ENCODE measurements at places on chromosomes 11 and 22. TPM values are rescaled to one million over a fixed set of nuclear protein-coding genes. Genes with fewer than 3 reads are reported as not detected.
A peak's percentile ranks its signal among the peaks of the same experiment; 100 is the strongest.

- DNase-seq = peak; percentile 91
Observed at GRCh38 chr11:108115500-108116140, 5.7 kb upstream of the ACAT1 start.

- no peak for DNase-seq
Observed at GRCh38 chr22:34688825-34689224, 377.1 kb upstream of the ISX start.

GRCh38 chr11:10561947-10562346, 6.5 kb downstream of the LYVE1 start:
- DNase-seq = no peak

DNA sequence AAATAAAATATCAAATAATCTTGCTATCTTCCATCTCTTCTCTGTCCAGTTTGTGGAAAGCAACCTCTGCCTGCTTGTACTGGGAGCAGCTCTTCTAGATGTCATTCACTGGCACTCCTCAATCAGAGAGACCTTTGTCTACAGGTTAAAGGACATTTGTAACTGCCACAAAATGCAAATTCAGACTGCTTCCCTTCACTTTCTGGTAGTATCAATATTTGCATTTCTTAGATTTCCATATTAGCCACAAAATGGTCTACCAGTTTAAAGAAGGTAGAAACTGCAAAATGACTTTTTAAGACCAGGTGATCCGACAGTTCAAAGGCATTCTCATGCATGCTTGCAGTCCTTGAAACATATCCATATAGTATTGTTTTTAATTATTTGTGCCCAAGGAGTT, 51.7 kb upstream of the RCN1 start:
- DNase-seq = no peak

DNA sequence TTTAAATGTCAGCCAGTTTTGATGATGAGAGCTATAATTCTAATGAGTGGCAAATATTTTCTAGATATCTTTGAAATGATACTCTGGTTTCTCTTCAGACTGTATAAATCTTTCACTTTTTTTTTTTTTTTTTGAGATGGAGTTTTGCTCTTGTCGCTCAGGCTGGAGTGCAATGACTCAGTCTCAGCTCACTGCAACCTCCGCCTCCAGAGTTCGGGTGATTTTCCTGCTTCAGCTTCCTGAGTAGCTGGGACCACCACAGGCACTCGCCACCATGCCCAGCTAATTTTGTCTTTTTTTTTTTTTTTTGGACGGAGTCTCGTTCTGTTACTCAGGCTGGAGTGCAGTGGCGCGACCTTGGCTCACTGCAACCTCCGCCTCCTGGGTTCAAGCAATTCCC, 113.6 kb downstream of the TEAD1 start:
- peak; percentile 69 for DNase-seq

- DNase-seq = peak; percentile 13
Observed at GRCh38 chr11:35003186-35003585, 86.8 kb downstream of the PDHX start.

The GGTLC3 gene
- not detected for total RNA-seq

GRCh38 chr11:20963596-20963995, 294.2 kb downstream of the NELL1 start:
- DNase-seq = peak; percentile 60

The CDC42EP2 gene
- 12.3 TPM for total RNA-seq

DNA sequence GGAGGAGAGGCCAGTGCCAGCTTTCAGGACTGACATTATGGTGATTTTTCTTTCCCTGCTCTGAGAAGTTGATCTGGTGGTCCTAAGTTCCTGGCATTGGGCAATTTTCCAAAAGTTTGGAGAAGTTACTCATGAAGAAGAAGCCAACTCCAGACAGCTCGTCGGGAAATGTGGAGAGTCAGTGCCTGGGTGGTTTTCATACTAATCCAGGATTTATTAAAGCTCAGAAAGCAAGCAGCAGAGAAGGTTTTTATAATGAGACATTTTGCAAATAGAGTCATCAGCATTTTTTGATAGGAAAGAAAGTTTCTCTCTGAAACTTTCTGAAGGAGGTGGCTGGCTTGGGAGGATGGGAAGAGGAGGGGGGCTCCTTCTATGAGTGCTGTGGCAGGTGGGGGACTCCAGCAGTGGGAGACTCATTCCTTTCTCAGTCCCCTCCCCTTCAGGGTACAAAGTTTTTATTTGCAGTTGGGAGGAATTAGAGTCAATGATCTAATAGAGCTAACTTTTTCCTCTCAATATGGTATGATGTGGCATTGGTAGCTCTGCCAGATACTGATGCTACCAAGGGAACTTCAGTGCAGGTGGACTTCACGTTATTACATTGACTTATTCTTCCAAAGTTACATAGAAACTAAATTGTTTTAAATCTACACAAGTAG, 55.4 kb downstream of the LIF start:
- DNase-seq = no peak

DNA sequence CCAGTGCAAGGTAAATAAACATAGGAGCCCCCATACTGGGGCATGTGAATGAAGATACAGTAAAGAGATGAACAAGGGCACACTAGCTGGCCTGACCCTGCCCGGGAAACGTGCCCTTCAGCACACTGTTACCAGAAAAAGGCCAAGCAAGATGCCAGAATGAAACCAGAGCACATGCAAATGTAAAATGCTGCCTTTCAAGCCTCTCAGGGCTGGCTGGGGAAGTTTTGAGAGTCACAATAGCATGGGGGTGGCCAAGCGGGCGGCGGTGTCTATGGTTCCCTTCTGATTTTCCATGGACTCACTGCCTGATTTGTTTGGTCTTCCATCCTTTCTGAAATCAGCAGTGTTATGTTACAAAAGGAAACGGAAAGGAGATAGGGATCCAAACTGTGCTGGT, 18.9 kb upstream of the SUSD2 start:
- no peak for DNase-seq

The SLC6A5 gene
- total RNA-seq = not detected

The PNPLA3 gene
- total RNA-seq = 3.6 TPM

The SPON1 gene
- total RNA-seq = 3.5 TPM

The NRGN gene
- not detected for total RNA-seq

DNA sequence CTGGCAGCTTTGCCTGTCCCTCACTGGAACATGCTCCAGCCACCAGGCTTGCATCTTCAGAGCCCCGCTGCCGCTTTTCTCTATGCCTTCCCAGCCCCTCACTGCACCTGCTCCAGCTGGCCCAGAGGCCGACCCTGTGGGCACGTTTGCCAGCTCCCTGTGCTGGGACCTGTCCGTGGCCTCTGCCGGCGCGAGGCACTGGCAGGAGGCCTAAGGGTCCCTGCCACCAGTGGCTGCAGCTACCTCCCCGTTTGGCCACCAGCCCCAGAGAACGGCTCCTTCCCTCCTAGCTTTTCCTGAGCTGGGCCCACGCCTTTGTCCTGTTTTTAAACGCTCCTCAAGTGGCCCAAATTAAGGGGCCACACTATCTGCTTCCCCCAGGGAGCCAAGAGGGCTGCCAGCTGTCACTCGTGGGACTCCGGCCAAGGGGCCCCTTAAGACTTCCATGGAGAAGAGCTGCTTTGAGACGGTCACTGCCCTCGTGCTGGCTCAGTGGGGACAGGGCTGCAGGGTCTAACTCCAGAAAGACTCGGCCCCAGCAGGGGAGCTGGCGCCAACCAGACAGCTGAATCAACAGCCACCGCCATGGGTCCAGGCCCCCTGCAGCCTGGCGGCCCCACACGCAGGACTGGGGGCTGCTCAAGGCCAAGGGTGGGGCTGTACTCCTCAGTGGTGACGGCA, 24.6 kb upstream of the WNT7B start:
- no peak for DNase-seq

DNA sequence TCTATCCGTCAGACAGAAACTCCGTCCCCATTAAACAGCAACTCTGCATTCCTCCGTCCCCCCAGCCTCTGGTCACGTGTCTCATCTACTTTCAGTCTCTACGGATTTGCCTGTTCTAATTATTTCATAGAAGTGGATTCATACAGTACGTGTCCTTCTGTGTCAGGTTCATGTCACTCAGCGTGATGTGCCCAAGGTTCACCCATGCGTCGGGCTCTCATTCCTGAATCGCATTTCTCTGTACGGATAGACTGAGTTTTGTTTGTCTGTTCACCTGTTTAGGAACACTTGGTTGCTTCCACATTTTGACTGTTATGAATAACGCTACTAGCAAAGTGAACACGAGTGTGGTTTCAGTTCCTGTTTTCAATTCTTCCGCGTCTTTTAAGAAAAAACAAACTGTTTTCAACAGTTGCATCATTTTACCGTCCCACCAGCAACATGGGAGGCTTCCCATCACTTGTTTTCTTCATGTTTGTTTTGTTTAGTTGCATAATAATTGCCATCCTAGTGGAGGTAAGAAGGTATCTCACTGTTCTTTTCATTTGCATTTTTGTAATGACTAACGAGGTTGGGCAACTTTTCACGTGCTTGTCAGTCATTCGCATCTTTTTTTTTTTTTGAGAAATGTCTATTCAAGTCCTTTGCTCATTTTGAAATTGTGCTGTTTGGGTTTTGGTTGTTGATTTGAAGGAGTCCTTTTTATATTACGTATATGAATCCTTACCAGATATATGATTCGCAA, 8.9 kb upstream of the NLRP6 start:
- no peak for DNase-seq

The CLCF1 gene
- total RNA-seq = 2.3 TPM

DNA sequence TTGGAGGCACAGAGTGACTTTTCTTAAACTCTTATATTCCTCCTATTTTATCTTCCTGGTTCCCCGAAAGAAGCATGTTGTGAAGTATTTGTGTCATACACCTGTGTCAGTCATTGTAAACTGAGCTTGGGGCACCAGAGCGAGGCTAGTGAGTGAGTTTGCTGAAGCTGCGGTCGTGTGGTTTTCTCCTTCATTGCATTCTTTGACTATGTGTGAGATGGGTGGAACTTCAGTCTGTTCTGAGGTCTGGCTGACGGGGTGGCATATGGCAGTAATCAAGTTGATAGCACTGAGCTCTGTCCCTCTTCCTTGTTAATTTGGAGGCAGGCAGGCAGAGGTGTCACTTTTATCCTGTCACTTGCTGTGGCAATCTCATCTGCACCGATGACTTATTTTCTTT, 4.2 kb downstream of the VPS26B start:
- no peak for DNase-seq

DNA sequence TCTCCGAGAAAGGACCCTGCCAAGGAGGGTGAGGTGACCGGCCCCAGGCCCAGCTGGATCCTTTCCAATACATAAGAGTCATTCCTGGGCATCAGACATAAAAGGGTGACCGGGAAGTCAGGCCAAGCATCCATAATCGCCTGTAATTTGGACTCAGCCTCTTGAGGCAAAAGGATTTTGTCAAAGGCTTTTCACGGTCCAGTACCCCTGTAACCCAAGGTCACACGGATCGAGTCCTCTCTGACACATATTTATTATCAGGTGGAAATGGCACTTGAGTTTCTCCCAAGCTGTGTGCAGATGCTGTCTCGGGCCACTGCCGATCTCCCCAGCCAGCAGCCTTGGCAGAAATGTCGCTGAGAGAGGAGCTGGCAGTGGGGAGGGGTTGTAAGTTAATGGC, 556.5 kb downstream of the MN1 start:
- DNase-seq = no peak

The OR8G1 gene
- not detected for total RNA-seq

DNA sequence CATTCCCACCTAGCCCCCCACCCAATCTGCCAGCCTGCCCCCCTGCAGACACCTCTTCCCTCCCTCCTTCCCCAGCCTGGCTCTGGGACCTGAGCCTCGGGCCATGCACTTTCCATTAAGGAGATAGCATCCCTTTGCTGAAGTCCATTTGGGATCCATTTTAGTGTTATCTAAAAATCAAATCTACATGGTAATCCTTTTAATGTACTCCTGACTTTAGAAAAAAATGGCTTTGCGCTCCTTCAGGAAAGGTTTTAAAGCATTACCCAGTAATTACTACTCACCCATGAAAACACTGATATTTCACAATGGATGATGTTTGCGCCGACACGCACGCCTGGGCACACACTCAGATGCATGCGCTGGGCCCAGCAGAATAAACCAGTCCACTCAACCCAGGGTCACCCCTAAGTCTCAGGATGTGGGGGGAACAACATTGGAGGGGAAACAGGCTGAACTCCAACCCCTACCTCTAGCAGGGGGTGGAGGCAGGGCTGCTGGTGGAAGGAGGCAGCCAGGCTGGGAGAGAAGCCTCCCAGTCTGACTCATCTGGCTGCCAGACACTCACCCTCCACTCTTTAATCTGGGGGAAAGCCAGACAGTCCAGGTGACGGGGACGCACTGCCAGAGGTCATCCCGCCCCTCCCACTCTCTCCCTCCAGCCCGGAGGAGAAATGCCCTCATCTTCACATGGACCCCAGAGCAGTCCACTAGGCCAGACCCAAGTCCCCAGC, 29.8 kb downstream of the LMO1 start:
- DNase-seq = no peak

- DNase-seq = no peak
Observed at GRCh38 chr11:130159657-130160497, at the start of gene ST14. ST14 (plus strand) TSS chr11:130159782; CDS start chr11:130159980, 198 bp downstream.

- peak; percentile 30 for DNase-seq
Observed at GRCh38 chr11:9821008-9821752, 157.3 kb downstream of the SWAP70 start.

- peak; percentile 77 for DNase-seq
Observed at GRCh38 chr11:131867457-131868257, 497.2 kb downstream of the NTM start.

GRCh38 chr22:46791201-46791731, 28.8 kb downstream of the TBC1D22A start:
- peak; percentile 76 for DNase-seq

- no peak for DNase-seq
Observed at GRCh38 chr11:71459076-71459766, 6.2 kb downstream of the NADSYN1 start.

DNA sequence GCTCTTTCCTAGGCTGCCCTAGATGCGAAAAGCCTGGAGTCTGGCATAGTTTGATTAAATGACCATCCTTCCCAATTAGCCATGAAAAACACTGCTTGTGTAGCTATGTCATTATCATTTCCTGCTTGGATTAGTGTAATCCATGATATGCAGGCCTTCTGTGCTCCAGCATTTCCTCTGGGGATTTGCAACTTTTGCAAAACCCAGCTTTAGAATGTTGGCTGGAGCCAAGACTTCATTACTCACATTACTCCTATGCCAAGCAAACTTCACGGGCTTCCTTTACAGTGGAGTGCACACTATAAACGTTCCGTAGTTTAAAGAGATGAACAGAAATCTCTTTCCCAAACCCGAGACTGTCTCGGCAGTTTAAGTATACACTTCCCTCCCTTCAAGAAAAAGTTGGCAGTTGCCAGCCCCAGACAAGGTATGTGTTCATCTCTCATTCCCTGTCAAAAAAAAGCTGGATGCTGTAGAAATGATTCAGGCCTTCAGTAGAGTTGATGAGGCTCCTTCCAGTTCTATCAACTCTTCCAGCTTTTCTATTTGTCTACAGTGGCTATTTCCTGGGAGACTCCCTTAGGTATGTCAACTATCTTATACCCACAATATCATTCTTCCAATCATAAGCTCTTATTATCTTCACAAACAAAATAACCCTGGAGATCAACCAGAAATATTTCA, 180.0 kb downstream of the MAML2 start:
- peak; percentile 95 for DNase-seq

DNA sequence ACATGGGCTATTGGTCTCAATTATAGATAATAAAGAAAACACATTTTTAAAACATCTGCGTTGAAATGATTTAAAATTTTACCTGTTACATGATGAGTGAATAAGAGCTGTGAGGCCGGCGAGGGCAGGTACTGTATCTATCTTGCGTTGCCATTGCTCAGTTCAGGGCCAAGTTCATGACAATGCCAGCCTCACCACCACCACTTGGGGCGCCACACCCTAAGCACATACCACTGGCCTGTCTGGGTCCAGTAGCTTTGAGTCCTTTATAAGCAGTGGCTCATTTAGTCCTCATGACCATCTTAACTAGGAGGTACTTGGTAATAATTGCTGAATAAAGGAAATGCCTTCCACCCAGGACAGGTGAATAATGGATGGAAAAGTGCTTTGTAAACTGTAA, 14.5 kb upstream of the MB start:
- no peak for DNase-seq
